Activated T-helper 2 cell treated with anti-CD3 and anti-CD28 coated beads, Interferon-gamma antibody, Interleukin-2, Interleukin-4, amounts not matched to agents 10 μg/mL and 5 μg/mL and 100 μg/mL, durations not matched to agents 14 hours and 24 hours and 36 hours (primary cell): ENCODE measurements at places on chromosomes 11 and 22.

GRCh38 chr11:10844796-10845195 lies 13.1 kb downstream of the ZBED5 start:
- no peak for DNase-seq

GRCh38 chr11:117744471-117745150 lies 52.4 kb downstream of the DSCAML1 start:
- no peak for DNase-seq

DNA sequence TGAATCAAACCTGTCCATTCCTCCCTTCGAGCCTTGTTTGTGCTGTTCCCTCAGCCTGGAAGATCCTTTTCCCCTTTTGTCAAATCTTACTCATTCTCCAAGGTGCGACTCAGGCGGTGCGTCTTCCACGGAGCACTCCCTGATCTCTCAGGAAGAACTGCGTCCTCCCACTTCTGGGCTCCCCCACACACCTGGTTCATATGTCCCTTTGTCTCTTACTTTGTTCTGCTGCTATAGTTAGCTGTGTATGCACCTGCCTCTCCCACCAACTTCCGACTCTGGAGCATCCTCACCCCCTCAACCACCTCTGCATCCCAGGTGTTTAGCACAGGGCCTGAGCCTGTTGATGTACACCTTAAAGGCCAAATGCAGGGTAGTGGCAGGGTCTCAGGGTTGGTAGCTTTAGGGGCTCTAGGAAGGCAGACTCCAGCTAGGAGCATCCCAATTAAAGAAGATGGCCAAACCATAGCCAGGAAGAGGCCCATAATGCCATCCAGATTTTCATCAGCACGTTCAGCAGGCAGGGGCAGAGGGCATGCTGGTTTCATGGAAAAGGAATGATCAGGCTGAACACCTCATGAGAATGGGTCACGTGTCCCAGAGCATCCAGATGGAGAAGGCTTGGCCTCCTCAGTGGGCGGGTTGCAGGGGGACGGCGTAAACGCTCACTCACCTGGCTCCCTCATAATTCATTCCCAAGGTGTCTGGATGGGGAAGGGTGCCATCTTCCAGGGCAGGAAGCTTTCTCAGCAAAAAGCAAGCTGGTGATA lies 20.1 kb downstream of the PTPN5 start:
- DNase-seq = no peak

DNA sequence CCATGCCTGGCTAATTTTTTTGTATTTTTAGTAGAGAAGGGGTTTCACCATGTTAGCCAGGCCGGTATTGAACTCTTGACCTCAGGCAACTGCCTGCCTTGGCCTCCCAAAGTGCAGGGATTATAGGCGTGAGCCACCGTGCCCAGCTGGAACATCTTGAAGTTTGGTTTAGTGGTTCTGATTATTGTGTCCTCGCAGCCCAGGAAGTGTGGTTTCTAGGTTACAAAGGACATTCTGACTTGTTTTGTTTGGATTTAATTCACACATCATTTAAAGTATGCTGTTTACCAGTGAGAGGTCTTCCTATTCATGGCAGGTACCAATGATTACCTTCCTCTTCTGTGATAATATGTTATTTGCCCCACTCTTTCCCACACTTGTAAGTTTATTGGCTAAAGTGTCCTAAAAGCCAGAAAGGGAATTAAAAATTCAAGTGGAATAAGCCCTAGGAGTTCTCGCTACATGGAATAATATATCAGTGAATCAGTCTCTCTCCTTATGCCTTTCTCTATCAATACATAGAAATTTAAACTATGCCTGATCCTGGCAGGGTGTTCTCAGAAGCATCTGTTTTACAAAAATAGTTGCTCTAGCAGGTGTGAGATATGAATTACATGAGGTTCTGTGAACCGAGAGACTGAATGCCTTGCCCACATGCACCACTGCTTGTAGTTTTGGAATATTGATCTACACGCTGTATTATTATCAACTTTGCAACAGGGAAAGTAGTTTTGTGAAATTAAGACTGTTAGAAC lies 263.1 kb downstream of the DDX10 start:
- DNase-seq = no peak

DNA sequence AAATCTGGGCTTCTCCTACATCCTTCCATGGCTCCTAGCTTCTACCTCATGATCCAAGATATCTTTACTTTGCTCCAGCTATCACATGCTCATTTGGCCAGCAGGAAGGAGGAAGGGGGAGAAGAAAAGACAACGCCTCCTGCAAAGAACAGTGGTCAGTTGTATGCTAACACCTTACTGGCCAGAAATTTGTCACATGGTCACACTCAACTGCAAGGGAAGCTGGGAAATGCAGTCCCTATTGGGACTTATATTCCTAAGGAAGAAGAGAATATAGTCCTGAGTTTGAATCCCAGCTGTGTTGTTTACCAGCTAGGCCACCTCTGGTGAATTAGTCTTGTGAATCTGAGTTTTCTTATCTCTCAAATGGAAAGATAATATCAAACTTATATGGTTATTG lies 272.0 kb downstream of the BLID start:
- DNase-seq = no peak

DNA sequence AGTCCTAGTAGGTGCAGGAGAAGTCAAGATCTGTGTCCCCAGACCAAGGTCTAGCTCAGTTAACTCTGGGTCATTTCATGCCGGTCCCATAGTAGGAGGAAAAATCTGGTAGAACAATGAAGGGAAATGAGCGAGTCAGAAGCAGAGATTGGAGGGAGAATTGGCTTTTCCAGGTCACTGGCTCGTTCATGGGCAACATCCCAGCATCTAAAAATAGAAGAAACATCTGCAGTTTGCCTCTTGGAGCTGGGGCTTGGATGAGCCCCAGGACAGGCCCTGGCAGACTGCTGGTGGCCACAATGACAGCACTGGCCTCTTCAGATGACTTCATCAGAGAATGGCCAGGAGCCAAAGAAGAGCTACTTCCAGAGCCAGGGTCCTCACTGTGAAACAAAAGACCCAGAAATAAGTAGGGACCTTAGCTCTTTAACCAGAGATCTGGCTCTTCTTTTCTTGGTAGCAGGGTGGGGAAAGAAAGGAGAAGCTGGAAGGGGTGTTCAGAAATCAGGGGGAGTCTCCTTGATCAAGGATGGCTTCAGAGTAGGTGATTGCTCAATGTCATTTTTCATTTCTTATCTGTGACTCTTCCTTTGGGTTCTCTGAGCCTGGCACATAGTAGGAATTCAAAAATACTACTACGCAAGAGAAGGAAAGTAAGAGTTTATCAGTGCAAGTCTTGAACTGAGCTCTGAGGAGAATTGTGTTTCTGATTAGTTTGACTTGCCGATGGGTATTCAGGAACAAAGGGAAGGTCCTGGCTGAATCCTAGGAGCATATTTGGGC lies 102.6 kb downstream of the TMPRSS5 start:
- DNase-seq = no peak

- DNase-seq = no peak
These were observed 5.2 kb upstream of the PTGDR2 start for GRCh38 chr11:60860943-60861342.

DNA sequence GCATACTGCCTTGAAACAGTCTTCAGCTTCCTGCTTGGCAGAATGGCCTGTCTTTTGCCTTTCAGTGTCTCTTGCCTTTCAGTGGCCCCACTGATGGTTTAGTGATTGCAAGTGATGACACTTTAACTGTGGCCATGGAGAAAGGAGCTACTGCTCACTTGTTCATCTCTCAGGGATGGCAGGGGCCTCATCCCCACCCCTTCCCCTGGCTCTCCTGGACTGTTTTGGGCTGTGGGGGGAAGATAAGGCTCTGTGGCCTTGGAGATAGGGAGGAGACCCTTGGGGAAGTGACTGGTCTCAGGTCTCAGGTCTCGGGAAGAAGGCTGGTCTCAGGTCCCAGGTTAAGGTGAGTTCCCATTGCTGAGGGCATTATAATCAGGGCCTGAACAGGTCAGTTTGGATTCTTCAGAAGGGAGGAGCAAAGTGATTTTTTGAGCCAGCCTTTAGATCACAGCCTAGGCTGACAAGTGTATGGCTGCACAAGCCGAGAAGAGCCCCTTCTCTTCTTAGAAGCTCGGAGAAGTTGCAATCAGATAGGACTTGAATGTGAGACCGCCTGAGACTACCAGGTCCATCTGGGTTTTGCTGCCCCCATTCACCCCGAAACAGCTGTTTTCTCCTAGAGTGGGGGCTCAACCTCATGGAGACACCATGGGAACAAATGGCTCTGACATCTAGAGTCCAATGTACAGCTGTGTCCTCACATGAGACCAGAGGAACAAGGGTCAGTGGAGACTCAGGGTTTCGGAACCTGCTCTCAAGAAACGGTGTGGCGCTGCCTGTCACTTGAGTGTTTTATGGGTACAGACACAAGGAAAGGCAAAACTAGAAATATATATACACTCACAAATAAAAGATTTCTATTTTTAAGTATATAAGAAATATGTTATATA lies 15.9 kb upstream of the P2RY2 start:
- DNase-seq = no peak

- DNase-seq = no peak
These were observed 18.0 kb downstream of the SOX6 start for GRCh38 chr11:16338393-16338792.

GRCh38 chr22:28963362-28963761 lies 80.0 kb downstream of the ZNRF3 start:
- DNase-seq = no peak
